ENCODE measurements at places on chromosomes 4 and X.

- no peak for DNase-seq
Observed at GRCh38 chr4:7620814-7621176, 186.1 kb upstream of the PSAPL1 start.

DNA sequence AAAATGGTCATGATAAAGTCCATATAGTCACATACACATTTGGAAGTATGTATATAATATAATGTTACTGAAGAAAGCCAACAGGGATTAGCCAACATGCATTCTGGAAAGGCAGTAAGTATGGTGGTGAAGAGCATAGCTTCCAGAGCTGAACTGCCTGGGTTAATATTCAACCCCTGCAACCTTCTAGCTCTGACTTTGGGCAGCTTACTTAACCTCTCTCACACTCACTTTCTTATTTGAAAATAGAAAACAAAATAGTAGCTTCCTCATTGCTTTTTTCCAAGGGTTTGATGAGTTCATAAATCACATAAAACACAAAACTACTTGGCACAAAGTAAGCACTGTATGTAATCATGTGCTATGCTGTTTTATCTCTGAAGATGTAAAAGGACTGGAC is 216.4 kb downstream of the CHIC2 start:
- DNase-seq, result no peak

DNA sequence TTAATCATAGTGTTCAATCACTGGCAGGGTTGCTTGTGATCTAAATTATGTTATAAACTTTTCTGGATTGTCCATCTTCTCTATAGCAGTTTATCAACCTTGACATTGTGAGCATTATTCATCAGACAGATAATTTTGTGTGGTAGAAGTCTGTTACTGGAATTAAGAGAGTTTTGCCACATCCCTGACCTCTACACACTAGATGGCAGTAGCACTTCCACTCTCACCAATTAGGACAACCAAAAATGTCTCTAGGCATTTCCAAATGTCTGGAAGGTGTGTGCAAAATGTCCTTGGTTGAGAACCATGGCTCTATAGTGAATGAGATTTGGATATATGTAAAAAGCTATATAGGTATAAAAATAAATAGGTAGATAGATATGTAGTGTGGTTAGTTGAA is 324.1 kb upstream of the FAM47C start:
- no peak for DNase-seq

- peak; percentile 72 for DNase-seq
Observed at GRCh38 chr4:173039617-173040577, 128.7 kb upstream of the GALNT7 start.

- no peak for DNase-seq
Observed at GRCh38 chr4:121674696-121675095, 22.1 kb downstream of the ANXA5 start.

DNA sequence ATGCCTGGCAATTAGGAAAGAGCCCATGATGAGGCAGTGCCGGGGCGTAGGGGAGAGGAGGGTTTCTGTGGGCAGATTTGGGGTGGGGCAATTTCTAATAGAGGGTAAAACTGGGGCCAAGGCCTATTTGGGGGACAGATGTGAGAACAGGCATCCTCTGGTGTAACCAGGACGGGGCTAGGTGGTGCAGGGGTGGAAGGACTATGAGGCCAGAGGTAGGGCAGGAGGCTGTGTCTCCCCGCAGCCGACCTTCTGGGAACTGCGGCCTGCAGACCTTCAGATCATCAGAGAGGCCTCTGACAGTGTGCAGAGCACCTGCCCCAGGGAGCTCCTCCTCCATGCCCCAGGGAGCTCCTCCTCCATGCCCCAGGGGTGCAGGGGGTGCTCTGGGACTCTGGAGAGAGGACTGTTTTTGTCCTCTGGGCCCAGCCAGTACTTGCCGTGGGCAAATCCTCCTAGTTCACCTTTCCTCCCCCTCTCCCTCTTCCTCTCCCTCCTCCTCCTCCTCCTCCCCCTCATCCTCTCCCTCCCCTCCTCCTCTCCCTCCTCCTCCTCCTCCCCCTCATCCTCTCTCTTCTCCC is 101.9 kb downstream of the SORCS2 start:
- no peak for DNase-seq

- DNase-seq, result peak; percentile 31
Observed at GRCh38 chr4:152594978-152595925, 59.4 kb upstream of the FBXW7 start.

DNA sequence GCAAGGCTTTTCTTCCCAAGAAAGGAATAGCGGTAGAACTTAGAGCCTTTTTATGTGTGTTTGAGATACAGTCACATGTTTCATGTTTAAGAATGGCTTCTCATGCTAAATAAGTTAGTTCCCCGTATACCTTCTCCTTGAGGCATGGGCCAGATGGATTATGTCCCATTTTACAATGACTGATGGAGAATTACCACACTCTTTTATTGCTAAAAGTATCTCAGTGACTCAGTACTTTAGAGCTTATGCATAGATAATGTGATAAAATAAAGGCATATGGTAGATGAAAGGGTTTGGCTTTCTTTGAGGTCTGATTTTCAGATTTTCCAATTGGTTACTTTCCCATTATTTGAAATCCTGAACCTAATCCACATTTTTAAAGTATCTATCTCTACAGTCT is 121.8 kb upstream of the BMPR1B start:
- no peak for DNase-seq

- peak; percentile 66 for DNase-seq
Observed at GRCh38 chr4:164977243-164978164, at the start of gene TRIM61. TSS of gene TRIM61 (minus strand) at chr4:164977657. CDS start at chr4:164970002, 7,655 bp downstream.

- no peak for DNase-seq
Observed at GRCh38 chrX:72381439-72382201, 75.9 kb upstream of the CITED1 start.

DNA sequence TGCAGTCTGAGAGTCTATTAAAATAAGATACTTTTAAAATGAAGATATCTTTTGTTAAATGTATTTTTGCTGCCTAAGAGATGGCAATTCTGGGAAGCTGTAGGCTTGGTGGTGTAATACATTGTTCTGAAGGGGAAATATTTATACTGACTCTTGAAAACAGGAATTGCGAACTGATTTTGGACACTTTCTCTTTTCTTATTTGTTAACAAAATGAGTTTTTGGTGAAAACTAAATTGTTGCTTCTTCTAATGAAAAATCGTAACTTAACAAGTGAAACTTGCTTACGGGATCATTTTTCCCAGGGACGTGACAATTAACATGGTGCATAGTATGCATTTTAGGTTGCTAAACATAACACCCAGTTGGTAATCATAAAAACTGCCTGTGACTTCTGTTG is 71.0 kb downstream of the RAPGEF2 start:
- no peak for DNase-seq

DNA sequence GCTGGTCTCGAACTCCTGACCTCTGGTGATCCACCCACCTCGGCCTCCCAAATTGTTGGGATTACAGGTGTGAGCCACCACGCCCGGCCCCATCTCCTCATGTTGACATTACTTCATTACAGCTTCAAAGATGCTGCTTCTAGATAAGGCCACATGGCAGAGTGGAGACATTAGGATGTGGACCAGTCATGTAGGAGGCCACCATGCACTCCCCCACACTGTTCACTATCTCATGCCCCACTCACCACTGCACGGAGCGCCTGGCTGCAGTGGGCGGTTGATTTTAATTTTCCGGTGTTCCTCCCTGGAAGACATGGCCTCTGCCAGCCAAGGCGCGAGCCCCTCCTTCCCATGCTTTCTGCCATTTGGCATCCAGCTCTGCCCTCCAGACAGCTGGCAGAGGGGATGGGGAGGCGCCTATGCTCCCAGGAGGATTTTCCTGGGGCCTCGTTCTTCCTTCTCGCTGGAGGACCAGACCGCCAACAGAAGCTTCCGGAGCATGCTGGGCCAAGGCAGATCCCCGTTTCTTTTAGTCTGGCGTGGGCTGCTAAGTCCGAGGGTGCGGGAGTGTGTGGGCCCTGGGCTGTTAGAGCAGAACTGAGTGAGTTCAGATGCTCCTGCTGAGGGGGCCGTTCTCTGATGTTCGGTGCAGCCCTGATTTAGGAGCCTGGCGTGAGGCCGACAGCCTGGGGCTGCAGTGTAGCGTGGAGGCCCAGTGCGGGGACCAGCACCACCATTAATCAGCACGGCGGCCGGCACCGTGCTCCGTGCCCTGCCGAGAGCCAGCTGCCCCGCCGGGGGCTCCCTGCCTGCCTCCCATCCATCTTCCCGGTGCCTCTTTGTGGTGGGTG is 93.1 kb downstream of the SORCS2 start:
- no peak for DNase-seq

DNA sequence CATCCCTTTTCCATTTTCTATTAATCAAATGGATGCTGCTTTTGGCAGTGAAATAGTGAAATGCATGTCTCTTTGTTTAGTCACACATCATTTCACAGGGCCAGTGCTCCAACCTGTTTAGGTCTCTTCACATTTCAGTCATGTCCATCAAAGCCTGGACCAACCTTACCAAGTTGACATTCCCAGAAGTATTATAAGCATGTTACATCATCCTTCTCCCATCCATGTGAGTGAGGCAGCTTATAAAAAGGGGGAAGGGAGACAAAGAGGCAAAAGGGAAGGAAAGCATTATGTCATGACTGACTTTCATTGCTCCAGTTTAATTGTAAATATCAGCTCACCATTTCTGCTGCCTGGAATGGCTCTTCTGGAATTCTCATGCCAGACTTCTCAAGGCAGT is 94.4 kb downstream of the NWD2 start:
- DNase-seq, result no peak

DNA sequence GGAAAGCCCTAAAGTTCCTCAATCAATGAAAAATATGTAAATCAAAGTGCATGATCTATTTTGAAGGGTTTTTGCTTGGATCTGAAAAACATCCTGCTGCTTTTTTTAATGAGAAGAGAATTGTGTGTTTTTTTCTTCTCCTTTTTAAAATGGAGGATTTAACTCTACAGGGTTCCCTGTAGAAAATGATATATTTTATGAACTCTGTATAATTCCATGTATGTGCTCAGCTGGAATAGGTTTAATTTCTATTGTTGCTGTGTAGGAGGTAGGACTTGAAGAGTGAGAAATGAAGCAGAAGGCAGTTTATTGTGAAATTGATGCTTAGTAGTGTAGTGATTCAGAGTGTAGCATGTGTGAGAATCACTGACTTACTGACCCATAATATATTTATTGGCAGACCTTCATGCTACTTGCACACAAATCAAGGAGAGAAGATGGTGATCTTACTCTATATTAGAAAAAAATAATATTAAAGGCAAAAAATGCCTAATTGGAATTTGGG is 286.8 kb upstream of the FSTL5 start:
- DNase-seq, result no peak

DNA sequence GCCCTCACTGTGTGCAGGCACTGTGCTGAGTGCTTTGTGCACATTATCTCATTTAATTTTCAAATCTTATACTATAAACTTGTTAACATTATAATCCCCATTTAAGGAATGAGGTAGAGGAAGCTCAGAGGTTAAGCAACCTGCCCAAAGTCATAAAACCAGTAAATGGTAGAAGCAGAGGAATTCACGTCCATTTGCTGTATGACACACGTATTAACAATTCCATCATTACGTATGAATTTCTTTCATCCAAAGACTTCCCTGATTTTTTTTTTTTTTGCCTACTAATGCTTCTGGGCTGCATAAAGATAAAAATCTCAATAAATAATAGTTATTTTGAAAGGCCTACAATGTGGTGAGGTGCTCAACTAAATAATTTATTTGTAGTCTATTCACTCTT is 64.5 kb upstream of the H2AZ1 start:
- DNase-seq, result no peak

DNA sequence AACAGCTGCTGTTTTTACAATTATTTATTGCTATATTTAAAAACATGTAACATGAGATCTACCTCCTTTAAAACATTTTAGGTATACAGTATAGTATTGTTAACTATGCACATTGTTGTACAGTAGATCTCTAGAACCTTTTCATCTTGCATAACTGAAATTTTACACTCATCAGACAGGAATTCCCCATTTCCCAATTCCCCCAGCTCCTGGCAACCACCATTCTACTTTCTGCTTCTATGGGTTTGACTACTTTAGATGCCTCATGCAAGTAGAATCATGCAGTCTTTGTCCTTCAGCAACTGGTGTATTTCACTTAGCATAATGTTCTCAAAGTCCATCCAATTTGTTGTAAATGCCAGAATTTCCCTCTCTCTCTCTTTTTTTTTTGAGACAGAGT is 9.7 kb upstream of the LSM6 start:
- DNase-seq, result peak; percentile 83

GRCh38 chrX:53249408-53250042 is 24.5 kb upstream of the KDM5C start:
- DNase-seq, result no peak

- DNase-seq, result peak; percentile 21
Observed at GRCh38 chr4:107709916-107710315, 10.1 kb downstream of the PAPSS1 start.

- no peak for DNase-seq
Observed at GRCh38 chr4:13543032-13543838, 1.1 kb downstream of the NKX3-2 start.

GRCh38 chr4:68184923-68185322 is 55.3 kb upstream of the TMPRSS11F start:
- DNase-seq, result no peak

- DNase-seq, result no peak
Observed at GRCh38 chr4:1365271-1366178, 18.5 kb downstream of the UVSSA start.

All from choroid plexus epithelial cell (primary cell).